ENCODE measurements at places on chromosomes 2 and 18.

GRCh38 chr18:3624935-3625741 lies 175.2 kb downstream of the TGIF1 start:
- peak; percentile 22 for DNase-seq

DNA sequence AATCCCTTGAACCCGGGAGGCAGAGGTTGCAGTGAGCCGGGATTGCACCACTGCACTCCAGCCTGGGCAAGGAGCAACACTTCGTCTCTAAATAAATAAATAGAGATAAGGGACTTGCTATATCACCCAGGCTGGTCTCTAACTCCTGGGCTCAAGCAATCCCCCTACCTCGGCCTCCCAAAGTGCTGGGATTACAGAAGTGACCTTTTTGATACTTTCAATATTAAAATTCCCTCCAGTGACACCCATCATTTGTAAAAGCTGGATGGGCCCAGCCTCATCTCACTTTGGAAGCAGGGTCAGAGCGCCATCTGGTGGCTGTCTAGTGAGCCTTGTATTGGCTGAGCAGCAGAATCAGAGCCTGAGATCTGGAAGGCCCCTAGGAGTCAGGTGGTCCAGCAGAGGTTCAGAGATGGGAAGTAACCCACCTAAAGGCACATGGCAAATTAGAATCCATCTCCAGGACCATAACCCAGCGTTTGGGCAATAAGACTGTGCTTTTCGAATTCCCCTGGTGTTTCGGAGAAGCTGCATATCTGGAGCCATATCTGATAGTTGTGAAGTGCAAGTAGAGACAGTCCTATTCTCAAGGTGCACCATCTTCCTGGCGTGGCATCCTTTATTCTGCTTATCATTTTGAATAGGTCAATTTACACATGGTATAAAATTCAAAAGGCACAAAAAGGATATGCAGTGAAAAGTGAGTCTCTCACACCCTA lies 18.3 kb upstream of the SLC35F6 start:
- DNase-seq, result peak; percentile 59

DNA sequence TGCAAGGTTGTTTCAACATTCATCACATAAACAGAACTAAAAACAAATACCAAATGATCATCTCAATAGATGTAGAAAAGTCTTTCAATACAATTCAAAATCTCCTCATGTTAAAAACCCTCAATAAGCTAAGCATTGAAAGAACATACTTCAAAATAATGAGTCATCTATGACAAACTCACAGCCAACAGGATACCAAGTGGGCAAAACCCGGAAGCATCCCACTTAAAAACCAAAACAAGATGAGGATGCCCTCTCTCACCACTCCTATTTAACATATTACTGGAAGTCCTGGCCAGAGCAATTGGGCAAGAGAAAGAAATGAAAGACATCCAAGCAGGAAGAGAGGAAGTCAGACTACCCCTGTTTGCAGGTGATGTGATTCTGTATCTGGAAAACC lies 992.2 kb upstream of the PIK3C3 start:
- no peak for DNase-seq

- DNase-seq, result no peak
These were observed 17.1 kb upstream of the MCM6 start for GRCh38 chr2:135893374-135893794.

- no peak for DNase-seq
These were observed 42.8 kb upstream of the SIGLEC15 start for GRCh38 chr18:45782662-45783061.

DNA sequence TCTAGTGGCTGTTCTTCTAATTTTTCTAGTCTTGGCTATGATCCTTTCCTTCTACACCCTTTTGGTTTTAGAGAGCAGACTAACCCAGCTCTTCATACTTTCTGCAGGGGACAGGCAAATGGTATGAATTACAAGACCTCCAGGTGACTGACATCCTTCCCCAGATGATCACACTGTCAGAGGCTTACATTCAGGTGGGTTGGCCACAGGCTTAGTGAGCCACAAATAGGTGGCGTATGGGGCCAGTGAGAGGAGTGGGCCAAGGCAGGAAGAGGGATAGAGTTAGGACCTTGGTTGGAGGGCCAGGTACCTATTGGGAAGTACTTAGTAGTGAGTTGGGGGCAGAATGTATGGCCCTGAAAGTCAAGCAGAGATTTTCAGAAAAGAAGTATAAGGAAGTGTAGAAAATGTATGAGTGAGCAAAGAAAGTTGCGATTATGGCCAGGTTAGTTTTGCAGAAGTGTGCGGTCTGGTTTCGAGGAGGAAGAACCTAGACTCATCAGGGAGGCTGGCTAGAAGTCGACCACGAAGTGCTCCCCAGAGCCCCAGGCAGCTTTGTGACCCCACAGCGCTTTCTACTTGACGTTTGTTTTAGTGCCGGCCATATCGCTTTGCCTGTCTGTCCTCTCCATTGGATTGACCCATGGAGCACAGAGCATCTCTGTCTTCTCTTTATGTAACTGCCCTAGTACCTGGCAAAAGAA lies 20.0 kb downstream of the SFTPB start:
- DNase-seq, result no peak

GRCh38 chr2:85278361-85278760 lies 49.4 kb downstream of the TGOLN2 start:
- DNase-seq, result no peak

DNA sequence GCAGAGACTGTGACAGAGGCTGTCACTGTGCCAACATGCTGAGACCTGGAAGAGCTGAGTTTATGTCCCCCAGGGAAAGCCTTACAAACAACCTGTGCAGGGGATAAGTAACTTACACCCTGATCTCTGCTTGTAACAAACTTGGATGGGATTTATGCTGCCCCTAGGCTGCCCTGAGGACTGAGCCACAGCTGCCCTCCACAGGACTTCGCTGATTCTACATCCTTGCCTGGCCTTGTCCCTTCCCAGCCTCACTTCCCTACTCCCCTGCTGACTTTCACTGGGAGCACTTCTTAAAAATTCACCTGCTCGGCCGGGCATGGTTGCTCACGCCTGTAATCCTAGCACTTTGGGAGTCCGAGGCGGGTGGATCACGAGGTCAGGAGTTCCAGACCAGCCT lies 45.9 kb upstream of the ASAP2 start:
- DNase-seq, result no peak

DNA sequence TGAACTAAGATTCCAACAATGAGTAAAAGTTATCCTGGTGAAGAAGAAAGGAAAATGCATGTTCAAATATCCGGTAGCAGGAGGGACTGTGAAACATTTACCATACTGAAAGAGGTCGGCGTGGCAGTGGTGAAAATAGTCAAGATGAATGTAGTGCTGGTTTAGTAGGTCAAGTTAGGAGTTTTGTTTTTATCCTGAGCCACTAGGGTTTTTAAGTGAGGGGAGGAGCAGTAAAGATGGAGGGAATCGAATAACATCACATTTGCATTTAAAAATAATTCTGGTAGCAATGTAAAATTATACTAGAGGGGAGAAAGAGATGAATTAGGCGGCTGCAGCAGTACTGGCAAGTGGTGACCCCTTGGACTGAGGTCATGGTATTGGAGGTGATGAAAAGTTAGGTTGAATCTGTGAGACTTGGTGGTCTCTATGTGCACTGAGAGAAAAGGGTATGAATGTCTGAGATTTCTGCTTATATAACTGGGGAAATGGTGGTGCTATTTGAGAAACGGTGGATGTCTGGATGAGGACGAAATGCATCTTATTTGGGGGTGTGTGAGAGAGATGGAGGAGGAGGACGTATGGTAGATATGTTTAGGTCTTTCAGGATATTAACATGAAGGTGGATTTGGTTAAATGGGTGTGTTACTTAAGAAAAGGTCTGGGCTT lies 5.9 kb downstream of the VAPA start:
- no peak for DNase-seq

GRCh38 chr2:191690327-191690726 lies 12.4 kb downstream of the NABP1 start:
- DNase-seq, result no peak

DNA sequence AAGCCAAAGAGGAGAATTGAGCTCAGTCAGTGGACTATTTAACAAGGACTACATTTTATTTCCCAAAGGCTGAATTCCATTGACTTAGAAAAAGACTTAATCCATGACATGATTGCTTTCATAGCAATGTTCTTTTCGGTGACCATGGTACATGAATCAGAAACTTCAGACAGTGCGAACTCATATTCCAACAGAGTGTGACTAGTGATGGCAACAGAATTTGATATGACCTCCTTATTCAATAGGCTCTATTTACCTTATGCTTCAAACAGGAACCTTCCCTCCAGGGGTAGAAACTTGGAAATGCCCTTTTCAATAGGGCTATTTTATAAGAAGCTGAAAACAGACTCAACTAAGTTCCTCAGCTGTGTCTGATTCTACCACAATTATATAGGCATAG lies 191.9 kb downstream of the RND3 start:
- no peak for DNase-seq

GRCh38 chr2:68292108-68292710 lies 27.5 kb downstream of the CNRIP1 start:
- no peak for DNase-seq

- no peak for DNase-seq
These were observed 58.8 kb upstream of the SIX2 start for GRCh38 chr2:45067859-45068570.

DNA sequence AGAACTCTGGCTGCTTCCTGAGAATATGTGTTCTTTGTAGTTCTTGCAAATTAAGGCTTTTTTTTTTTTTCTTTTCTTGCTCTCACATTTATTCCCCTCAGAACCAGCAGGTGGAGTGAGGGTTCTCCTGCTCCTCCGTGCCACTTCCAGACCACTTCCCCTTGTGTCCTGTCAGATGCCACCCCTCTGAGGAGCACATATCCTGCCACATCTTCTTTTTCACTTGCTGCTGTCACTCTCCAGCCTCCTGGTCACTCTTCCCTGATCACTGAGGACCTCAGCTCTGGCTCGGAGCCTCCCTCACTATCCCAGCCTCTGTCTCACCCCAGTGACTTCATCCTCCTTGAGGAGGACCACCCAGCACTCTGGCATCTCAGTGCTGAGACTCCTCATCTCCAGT lies 100.5 kb downstream of the TACR1 start:
- no peak for DNase-seq

- no peak for DNase-seq
These were observed 27.0 kb downstream of the SKA1 start for GRCh38 chr18:50401888-50402287.

GRCh38 chr2:68094111-68094510 lies 31.3 kb upstream of the C1D start:
- DNase-seq, result no peak

- DNase-seq, result no peak
These were observed 253.3 kb upstream of the OSR1 start for GRCh38 chr2:19611491-19612332.

DNA sequence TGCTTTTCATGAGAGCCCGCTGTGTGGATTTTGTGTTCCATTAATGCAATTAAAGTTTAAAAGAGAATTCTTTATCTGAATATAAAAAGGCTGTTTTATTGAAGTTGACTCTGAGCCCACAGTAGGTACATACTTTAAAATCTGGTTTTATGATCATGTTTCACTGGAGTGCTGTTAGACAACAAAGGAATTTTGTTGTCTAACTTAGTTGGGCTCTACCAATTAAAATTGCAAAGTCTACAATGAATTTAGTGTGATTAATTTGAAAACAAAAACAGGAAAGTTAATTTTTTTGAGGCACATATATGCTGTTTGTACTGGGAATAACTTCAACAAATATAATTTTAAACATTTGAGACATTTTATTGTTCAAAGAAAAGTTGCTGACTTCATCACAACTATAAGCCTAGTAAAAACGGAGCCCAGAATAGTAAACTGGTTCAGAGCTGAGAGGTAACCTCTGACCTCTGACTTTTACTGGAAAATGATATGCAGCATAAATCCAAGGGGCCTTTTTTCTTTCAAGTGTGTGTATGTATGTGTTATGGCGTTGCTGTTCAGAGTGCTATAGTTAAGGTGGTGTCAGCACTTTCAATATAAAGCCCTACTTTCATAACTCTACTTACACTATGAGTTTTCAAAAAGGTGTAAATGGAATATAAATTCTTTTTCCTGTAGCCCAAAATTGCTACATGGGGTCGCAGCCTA lies 30.2 kb downstream of the MEIS1 start:
- DNase-seq, result no peak

DNA sequence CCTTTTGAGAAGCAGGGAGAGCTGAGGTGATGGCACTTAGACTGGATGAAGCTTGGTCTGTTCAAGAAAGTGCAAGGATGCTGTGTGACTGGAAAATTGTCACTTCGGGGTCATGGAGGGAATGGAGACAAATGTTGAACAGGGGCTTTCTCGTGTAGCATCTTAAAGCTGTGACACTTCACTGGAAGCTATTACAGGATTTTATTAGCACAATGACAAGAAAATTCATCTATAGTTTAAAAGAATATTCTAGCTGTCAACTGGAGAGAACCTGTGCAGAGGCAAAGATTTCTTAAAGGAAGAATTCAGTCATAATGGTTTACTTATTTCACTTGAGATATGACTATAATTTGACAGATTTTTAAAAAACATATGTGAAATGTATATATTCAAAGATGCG lies 963.9 kb upstream of the ZEB2 start:
- no peak for DNase-seq

DNA sequence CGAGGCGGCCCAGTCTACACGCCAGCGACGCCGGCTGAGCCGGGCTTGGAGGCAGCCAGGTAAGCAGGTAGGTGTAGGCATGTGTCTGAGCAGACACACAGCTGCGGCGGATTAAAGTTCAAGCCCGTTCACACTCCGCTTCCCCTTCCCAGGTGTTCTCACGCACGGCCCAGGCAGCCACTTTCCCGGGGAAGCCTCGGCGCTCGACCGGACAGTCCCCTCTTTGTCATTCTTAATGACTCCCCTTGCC lies 367 bp downstream of the TGFA start:
- DNase-seq, result no peak

DNA sequence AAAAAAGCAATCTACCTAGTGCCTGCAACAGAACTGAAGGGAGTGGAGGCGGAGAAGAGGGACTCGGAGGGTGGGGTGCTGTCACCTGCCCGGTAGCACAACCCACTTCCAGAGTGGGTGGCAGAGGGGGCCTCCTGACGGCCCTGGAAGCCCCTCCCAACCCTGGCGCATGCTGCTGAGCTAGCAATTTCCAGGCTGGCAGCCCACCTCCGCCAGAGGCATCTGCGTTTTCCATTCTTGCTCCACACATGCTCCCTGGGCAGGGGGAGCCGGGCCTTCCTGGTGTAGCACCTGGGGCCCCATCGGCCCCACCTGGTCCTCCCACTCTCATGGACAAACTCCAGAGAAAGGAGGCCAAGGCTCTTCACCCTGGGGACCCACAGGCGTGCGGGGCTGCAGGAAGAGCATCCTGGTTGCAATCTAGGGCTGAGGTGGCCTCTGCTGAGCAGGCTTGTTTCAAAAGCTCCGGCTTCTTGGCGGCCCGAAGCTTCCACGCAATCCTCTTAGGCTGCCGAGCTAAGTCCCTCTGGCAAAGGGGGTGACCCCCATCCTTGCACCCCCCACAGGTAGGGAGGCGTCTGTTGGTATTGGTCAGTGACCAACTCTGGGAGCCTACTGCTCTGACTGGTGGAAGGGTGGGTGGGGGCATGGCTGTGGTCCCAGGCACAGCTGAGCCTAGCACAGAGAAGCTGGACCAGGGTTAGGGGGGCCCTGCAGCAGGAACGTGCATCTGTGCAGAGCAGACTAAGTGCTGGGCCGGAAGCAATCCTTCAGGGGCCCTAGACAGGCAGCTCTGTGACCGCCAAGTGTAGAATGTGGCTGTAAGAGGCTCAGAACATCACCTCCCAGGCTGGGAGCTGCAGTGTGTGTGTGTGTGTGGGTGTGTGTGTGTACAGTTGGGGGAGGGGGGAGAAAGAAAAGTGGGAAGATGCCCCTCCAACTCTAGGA lies 2.6 kb downstream of the HS6ST1 start:
- DNase-seq, result peak; percentile 7
